ENCODE measurements at places on chromosomes 12 and 14.

- DNase-seq = no peak
Measured at GRCh38 chr12:92621833-92622232, 81.0 kb upstream of the PLEKHG7 start.

- no peak for DNase-seq
Measured at GRCh38 chr12:53212931-53213330, 5.9 kb upstream of the ITGB7 start.

- DNase-seq = no peak
Measured at GRCh38 chr12:106118381-106119130, 20.2 kb downstream of the NUAK1 start.

- no peak for DNase-seq
Measured at GRCh38 chr14:54685286-54685845, 118.4 kb downstream of the SAMD4A start.

GRCh38 chr12:130965214-130965613 lies 11.5 kb downstream of the ADGRD1 start:
- DNase-seq = no peak

DNA sequence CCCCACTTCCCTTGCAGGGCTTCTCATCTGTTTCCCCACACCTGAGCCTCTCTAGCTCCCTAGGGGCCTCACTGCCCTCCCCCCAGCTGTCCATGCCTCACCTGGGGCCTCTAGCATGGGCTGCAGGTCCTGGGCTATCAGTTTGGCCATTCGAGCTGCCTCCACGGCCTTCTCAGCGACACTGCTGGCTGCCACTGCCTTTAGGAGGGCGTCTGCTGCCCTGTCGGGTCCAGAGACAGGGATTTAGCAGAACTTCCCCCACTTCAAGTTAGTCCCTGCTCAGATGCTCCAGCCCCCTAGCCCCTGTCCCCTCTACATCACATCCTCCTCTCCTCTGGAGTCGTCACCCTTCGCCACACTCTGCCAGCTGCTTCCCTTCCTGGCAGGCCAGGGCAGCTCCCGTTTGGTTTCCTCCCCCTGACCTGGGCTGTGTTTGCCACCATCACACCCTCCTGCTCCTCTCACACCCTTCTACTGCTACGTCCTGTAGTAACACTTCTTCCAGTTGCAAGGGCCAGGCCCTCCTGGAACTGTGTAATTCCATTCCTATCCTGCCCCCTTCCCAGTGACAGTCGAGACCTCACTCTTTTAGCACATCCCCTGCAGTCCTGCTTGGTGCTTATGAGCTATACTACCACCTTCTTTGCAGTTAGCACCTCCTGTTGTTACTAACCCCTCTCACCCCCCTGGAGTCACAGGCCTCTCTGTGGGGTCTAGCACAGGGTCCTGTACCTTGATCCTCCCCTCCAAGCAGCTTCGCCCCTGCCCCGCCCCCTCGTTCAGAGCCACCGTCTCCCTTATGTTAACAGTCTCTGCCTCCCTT lies 4.3 kb upstream of the AP1G2 start:
- DNase-seq = no peak

DNA sequence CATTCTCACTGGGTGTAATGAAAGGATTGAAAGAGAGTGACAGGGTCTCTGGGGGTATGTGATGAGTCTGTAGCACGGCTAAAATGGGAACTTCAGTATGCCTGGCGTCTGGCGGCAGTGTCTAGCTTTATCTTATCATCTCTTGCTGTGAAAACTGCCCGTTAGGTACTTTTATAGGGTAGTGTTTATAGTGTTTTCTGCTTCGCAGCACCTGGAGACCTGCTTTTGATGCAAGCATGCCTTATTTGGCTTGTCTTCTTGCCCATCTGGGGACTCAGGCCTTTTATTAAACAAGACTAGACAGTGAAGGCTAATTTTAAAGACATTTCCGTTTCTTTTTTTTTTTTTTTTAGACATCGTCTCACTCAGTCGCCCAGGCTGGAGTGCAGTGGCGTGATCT lies 36.3 kb upstream of the ALDH2 start:
- DNase-seq = no peak

- DNase-seq = no peak
Measured at GRCh38 chr14:53458368-53458814, 305.3 kb upstream of the DDHD1 start.

- DNase-seq = no peak
Measured at GRCh38 chr14:76498976-76499375, 123.0 kb downstream of the ESRRB start.

Measured in sciatic nerve (tissue), 2 donors.